CD8-positive, alpha-beta T cell (primary cell): ENCODE measurements at places on chromosomes 5 and 9.

- DNase-seq, result no peak
These were observed 101.7 kb upstream of the DAPK1 start for GRCh38 chr9:87395804-87396479.

DNA sequence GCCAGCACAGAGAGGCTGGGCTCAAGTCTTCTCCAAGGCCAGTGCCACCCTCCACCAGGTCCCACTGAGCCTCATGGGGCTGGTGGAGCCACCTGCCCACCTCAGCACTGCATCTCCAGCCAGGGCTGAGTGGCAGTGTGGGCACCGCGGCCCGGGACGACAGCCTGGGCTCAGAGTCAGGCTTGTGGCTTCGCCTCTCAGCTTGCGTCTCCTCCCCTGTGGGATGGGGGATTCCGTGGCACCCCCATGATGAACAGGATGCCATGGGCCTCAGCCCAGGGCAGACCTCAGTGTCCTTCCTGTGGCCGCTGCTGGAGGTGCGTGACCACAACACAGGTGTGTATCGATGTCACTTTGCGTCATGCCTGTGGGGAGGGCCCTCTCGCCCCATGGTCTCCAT, 136.4 kb upstream of the PPP1R26 start:
- DNase-seq, result no peak

- no peak for DNase-seq
These were observed 45.9 kb downstream of the RGS3 start for GRCh38 chr9:113509463-113509862.

GRCh38 chr5:92329759-92330158, 946.6 kb upstream of the ARRDC3 start:
- no peak for DNase-seq

GRCh38 chr5:171355302-171355724, 32.3 kb upstream of the NPM1 start:
- DNase-seq, result no peak

- DNase-seq, result no peak
These were observed 141.5 kb downstream of the RMI1 start for GRCh38 chr9:84121991-84122523.

GRCh38 chr5:109721741-109722140, 32.0 kb downstream of the MAN2A1 start:
- DNase-seq, result no peak
